NCI-H1930 (cell line): ENCODE measurements at places on chromosomes 3 and 15.

DNA sequence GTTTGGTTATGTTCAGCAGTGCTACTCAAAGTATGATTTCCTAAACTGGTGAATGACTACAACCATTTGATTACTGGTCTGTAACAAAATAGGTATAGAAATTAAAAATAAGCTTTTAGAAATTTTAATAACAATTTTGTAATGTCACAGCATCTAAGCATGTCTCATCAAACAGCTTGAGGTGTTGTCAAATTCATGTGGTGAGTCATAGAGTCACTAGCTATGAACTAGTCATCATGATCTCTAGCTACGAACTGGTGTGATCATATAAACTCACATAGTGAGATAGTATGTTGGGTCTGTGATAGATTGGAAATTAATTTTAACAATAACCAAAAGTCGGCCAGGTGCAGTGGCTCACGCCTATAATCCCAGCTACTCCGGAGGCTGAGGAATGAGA lies 213.9 kb upstream of the RBMS3 start:
- DNase-seq: no peak

DNA sequence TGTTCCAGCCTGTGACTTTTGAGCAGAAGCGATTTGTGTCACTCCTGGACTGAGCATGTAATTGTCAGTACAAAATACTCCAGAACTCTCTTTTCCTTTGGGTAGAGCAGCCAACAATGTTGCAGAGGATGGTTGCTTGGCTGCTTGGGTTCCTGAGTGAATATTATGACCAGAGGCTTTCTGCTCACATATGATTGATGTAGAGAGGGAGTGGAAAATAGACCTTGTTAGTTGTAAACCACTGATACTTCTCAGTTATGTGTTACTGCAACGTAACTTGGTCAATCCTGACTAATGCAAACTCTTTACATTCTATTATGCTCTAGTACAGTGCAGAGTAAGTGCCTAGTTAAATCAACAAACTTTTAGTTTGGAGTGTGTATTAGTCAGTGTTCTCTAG lies 322.6 kb upstream of the KCNH8 start:
- DNase-seq: no peak

- DNase-seq: no peak
Measured at GRCh38 chr3:187954873-187955586, 198.9 kb upstream of the LPP start.

DNA sequence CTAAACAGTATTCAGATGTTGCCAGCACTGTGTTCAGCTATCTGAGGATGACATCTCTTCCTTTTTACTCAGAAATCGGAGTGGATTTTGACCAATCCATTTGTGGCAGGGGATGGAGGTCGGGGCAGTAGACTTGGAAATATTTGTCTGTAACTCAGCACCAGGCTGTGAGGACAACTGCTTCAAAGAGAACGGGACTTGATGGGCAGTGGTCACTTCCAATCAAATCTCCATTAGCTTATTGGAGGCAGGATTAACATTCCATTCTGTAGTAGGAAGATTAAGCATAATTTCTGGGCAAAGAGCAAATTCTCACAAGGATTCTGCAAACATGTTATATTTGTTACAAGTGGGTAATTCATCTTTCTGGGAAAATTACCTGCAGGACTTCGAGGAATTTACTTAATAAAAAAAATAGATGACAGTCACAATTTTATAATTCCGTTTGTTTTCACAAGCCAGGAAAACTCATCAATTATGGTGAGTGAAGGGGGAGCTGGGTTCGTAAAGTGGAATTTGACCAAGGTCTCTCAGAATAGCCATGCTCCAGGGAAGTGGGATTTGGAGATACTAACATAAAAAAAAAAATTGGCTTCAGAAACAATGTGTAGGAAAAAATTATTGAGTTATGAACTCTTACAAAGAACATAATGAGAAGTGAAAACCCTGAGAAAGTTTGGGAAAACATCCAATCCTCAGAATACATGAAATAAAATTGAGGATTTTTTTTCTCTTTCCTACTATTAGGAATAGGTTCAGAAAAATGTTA lies 18.1 kb downstream of the CRABP1 start:
- DNase-seq: no peak

GRCh38 chr15:68641376-68641775 lies 62.6 kb downstream of the CORO2B start:
- no peak for DNase-seq

DNA sequence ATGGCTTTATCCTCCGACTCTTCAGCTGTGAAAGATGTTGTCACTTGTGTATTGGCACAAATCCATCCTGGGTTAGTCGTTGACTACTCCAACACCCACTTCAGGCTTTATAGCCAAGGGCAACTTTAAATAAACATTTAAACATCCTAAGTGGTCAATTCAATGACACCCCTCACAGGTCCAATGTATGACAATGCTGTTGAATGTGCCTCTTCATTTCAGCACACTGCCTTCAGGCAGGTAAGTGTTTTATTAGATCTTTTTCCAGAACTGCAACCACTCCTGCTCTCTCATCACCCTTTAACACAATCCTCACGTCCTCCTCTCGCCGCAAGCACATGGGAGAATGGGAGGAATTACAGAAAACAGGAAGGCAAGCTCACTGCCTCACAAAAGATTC lies 30.3 kb downstream of the IL12A start:
- DNase-seq: no peak
